Bone marrow (tissue), 2 donors: ENCODE measurements at places on chromosomes 11 and 22.

GRCh38 chr11:68682531-68682961 lies 1.8 kb upstream of the GAL start:
- DNase-seq = no peak

DNA sequence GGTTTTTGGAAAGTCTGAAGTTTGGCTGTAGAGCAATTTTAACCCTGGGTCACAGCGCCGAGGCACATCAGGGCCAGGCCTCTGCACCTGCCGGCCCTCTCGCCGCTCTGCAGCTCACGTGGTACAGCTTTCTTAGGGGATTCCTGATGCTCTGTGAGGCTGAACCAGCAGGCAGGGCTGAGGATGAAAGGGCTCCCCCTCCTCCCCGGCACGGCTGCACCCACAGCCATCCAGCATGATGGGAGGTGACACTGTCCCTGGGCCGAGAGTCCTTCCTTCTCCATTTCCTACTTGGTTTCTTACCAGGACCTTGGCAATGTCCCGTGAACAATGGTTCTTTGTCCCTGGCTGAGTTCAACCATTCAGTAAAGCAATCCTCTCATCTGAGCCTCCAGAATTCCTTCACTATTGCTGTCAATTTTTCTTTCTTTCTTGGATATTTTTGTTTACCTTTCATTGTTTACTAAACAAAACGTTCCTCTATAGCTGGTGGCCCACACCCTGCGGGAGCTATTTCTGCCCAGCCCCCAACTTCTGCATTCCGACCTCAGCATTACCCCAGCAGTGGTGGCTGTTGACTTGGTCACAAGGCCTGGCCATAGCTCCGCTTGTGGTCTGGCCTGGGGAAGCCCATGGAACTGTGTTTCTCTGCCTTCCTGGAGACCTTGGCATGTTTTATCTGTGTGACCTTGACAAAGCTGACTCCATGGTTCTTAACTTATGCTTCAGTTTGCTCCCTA lies 172.8 kb upstream of the B3GAT1 start:
- DNase-seq = no peak

- DNase-seq = no peak
Measured at GRCh38 chr11:80846442-80846841, 1405.6 kb upstream of the TENM4 start.

DNA sequence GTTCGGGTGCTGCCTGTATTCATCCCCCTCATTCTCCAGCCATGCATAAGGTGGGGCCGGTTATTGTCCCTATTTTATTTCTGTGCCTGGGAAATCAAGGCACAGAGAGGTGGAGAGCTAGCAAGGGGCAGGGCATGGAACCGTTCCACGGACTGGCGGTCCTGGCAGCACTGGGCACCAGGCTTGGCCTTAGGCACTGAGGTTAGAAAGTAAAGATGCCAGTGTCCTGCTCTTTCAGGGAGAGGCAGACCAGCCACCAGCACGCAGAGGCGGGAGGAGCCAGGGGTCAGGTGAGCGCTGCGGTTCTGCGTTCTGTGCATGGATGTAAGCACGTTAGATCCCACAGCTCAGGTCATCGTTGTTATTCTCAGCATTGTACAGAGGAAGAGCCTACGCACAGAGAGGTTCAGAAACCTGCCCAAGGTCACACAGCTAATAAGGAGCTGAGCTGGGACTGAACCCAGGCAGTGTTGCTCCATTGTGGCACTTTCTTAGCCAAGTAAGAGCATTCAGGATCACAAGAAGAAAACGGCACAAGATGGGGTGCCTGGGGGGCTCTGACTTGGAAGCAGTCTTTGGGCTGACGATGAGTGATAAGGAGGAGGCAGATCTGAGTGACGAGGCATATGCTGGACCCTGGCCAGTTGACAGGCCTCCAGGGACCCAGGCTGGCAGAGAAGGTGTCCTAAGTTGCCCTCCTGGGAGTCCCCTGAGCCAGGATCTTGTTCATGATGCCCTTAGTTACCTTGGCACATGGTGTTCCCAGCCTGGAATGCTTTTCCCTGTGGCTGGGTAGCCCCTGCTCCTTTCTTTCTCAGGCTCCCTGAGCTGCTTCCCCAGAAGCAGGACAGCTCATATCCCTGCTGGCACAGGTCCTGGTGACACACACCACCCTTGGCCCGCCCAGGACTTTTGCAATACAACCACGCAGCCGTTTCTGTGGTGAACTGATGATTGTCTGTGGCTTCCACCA lies 41.1 kb downstream of the OSBPL5 start:
- no peak for DNase-seq

GRCh38 chr22:45781459-45781858 lies 109.8 kb downstream of the ATXN10 start:
- no peak for DNase-seq

- no peak for DNase-seq
Measured at GRCh38 chr11:121667836-121668235, 215.1 kb upstream of the SORL1-AS1 start.

- no peak for DNase-seq
Measured at GRCh38 chr11:115065830-115066664, 387.7 kb downstream of the NXPE2 start.

DNA sequence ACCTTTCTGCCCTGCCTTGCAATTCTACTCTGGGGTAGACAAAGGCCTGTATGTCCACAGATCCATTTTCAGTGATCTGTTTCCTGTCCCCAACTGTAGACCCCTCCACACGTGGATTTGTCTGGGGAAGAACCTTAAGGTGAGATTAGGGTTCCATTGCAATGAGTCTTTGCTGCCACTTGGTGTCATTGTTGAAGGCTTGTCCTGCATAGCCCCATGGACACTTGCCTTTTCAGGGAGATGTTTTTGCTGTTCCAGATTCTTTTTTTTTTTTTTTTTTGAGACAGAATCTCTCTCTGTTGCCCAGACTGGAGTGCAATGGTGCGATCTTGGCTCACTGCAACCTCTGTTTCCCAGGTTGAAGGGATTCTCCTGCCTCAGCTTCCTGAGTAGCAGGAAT lies 21.8 kb downstream of the SERPING1 start:
- DNase-seq = no peak

GRCh38 chr22:48235744-48236143 lies 1473.3 kb downstream of the TBC1D22A start:
- DNase-seq = no peak

DNA sequence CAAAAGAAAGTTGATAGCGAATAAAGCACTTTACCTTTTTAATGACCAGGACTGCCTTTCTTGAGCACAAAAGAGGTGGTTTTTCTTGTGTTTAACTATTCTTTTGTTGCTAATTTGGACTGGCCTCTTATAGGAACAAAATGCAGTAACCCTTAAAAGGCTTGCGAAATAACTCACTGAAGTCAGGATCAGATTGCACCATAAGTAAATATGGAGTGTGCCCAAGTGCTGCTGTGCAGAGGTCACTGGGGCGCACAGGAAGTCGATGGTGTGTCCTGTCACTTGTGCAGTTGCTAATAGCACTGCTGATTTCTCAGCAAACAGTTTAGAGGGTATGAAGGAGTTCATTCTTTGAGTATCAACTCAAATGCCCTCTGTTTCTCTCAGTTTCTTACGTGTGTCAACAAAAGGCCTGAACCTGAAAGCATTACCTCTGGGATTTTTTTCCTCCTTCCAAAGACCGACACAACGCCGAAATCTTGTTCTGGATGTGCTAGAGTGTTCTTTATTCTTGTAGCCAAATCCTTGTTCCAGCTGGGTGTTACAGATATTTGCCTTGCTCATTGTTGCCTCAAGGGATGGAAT lies 71.3 kb downstream of the ATXN10 start:
- DNase-seq = no peak

GRCh38 chr22:17664414-17665055 lies 26.0 kb downstream of the BCL2L13 start:
- DNase-seq = no peak

DNA sequence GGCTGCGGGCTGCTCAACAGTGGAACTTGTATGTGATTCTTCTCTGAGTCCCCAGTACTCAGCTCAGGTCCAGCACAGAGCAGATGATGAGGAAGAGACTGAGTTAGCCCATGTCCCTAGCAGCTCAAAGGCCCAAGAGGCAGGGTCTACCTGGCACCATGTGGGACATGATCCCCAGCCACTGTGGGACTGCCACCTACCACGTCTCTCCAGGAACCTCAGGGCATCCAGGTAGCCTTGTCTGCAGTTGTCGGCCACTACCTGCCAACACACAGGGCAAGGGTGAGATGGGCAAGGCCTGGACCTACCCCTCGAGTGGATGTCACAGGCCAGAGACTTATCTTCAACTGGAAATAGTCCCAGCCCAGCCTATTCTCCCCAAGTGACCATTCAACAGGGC lies 4.4 kb downstream of the PNPLA5 start:
- DNase-seq = no peak

DNA sequence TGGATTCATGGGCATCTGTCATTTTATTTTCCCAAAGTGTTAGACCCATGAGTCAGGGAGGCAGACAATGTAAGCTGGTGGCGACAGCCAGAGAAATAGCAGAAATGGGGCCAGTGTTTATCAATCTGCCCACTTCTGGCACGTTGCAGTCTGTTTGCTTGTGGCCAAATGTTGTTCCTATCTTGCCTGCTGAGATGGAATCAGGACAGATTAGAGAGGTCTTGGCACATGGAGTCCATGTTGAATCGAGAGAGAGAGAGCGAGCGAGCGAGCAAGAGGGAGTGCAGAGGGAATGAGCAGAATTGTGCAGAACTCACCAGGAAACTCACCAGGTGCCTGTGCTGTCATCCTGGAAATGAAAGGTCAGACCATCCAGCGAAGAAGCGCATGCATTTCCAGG lies 21.9 kb upstream of the PARVG start:
- DNase-seq = no peak

GRCh38 chr11:12765428-12765827 lies 91.2 kb downstream of the TEAD1 start:
- DNase-seq = no peak

GRCh38 chr11:83042964-83043711 lies 28.6 kb downstream of the RAB30 start:
- no peak for DNase-seq

DNA sequence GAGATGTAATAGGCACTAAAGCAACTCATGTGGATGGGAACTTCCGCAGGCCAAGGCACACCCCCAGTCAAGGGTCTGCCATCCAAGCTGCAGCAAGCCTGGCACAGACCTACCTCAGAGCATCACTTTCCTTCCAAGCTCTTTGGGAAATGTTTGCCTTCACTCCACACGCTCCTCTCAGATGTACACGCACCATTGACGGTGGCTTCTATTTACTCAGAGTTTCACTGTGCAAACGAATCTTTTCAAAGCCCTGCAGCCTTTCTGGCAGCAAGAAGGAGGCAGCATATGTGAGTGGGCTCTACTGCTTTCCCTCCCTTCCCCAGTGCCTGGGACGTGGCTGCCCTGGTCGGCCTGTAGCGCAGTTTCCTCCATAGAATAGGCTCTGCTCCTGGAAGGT lies 60.9 kb upstream of the USP47 start:
- DNase-seq = no peak

GRCh38 chr22:41300661-41301060 lies 664 bp upstream of the ZC3H7B start:
- no peak for DNase-seq

DNA sequence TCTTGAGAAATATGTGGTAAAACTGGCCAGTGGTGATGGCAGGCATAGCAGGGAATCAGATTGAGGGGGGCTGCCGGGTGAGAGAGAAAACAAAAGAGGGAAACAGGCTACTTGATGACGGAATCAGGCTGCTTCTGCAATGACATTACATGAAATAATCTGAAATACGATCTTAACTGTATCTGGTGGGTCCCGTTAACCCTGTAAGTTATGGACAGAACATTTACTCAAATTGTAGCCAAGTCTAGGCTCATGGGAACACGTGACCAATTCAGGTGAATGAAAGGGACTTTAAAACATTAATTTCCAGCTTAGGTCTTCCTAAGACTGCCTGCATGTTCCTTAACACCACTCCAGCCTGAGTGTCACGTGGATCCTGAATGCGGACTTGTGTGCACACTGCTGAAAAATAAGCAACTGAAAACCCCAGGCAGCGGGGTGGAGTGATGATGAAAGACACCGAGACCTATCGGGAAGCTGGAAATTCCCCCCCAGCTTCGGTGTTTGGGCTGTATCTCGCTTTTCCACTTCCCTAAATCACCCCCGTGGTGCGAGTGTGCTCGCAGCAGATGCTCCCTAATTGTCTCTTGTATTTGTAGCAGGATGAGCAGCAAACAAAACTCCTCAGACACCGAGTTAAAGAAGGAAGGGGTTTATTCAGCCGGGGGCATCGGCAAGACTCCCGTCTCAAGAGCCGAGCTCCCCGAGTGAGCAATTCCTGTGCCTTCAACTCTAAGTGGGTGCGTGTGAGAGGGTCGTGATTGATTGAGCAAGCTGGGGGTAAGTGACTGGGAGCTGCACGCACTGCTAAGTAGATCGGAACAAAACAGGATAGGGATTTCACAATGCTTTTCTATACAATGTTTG lies 145.0 kb upstream of the GRK3 start:
- peak; percentile 53 for DNase-seq

- DNase-seq = no peak
Measured at GRCh38 chr11:114076921-114077331, 17.4 kb downstream of the ZBTB16 start.

DNA sequence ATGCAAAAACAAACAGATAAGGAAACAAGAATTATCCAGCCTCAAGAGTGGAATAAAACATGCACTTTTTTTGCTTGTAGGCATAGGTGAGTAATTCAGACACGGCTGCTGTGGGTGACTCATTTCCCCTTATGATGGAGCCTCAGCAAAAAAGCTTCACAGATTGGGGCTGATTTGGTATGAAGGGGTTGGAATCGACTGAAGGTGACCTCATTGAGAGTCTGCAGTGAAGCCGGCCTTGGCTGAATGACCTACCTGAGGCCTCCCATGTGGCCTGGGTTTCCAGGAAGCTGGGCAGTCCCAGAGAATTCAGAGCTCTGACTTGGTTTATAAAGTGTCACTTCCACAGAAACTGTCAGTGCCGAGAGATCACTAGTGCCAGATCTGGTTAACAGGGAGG lies 34.2 kb upstream of the VPREB1 start:
- DNase-seq = no peak

- DNase-seq = no peak
Measured at GRCh38 chr22:49983148-49984042, 22.8 kb downstream of the PIM3 start.

GRCh38 chr11:36142439-36142838 lies 146.8 kb downstream of the COMMD9 start:
- DNase-seq = no peak

- DNase-seq = no peak
Measured at GRCh38 chr22:50157709-50158375, 12.7 kb upstream of the PANX2 start.
